ENCODE measurements at places on chromosomes 16 and 17. TPM values are rescaled to one million over a fixed set of nuclear protein-coding genes. Genes with fewer than 3 reads are reported as not detected.

Gene ESRP2
- 21.5 TPM for polyA plus RNA-seq

GRCh38 chr17:80992077-80992947, 671 bp downstream of the CHMP6 start:
- H3K4me3 ChIP-seq: peak overlapping the region; percentile 94
- peak; percentile 52 for DNase-seq
- peaks cover 11% of the 10 kb centered on the region for H3K36me3 ChIP-seq
- H3K27me3 ChIP-seq: peaks cover 8% of the 10 kb centered on the region

DNA sequence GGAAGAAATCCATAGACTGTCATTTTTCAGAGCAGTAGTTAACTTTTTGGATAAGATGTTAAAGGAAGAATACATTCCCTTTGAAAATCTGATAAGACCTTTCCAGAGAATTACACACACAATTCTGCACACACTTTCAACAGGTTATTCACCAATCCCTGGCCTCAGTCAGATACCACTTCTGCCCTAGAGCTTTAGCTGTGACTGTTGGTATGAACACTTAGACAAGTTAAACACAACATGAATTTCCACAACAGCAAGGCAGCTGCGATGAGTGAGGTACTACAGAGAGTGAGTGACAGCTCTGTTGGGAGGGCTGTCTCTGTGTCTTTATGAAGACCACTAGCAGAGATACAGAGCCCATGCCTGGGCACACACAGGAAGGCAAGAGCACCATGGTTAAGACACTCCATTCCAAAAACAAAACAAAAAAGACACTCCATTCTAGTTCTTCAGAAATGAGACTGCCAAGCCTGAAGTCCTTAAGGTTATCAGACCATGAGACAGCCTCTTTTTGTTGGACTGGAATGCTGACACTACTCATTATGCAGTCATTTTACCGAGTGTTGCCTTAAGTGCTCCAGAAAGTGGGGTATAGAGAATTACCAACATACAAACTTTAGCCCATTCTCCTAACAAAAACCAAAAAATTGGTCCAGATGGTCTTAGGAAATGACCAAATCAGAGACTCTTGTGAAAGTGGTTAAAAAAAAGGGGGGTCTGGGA, 42.4 kb downstream of the TOM1L2 start:
- no peak for DNase-seq
- H3K27me3 ChIP-seq: no peaks in the 10 kb centered on the region
- no peaks in the 10 kb centered on the region for H3K36me3 ChIP-seq
- H3K27ac ChIP-seq: no peak overlapping the region
- H3K4me3 ChIP-seq: no peak overlapping the region
- H3K4me1 ChIP-seq: peaks cover 13% of the 10 kb centered on the region

- H3K27me3 ChIP-seq: peaks cover 18% of the 10 kb centered on the region
- no peak overlapping the region for H3K27ac ChIP-seq
- peaks cover 1% of the 10 kb centered on the region for H3K4me1 ChIP-seq
- H3K4me3 ChIP-seq: no peak overlapping the region
- H3K36me3 ChIP-seq: no peaks in the 10 kb centered on the region
Observed at GRCh38 chr16:89253548-89254287, 36.2 kb downstream of the ZNF778 start.
